ENCODE measurements at places on chromosomes 6 and 20. TPM values are rescaled to one million over a fixed set of nuclear protein-coding genes. Genes with fewer than 3 reads are reported as not detected.

The SCGN gene
- not detected for total RNA-seq

The RPS6KA2 gene
- total RNA-seq: 249 TPM

The OR12D3 gene
- total RNA-seq: not detected

The CAP2 gene
- 2.7 TPM for total RNA-seq

The TAAR8 gene
- total RNA-seq: not detected

The ARMH2 gene
- not detected for total RNA-seq

The PRICKLE4 gene
- 6.4 TPM for total RNA-seq

The EMILIN3 gene
- total RNA-seq: 0.15 TPM

The BPI gene
- not detected for total RNA-seq

The SOX12 gene
- total RNA-seq: 18.7 TPM

The PAQR8 gene
- 14.9 TPM for total RNA-seq

The WFDC5 gene
- total RNA-seq: not detected

The ZCCHC3 gene
- total RNA-seq: 19.5 TPM

The FAM184A gene
- 0.34 TPM for total RNA-seq

The OPN5 gene
- not detected for total RNA-seq

The GFRAL gene
- not detected for total RNA-seq

The SPATA25 gene
- total RNA-seq: 0.29 TPM

The TMEM74B gene
- total RNA-seq: 0.76 TPM

The HLA-DMA gene
- 0.99 TPM for total RNA-seq

The NINL gene
- 9.7 TPM for total RNA-seq

The GINS1 gene
- total RNA-seq: 3.1 TPM

The TRIM31 gene
- total RNA-seq: not detected

The PTCHD4 gene
- 8.0 TPM for total RNA-seq

The UNC5CL gene
- not detected for total RNA-seq

The SLC32A1 gene
- total RNA-seq: not detected

The ADTRP gene
- 2.9 TPM for total RNA-seq

The TRIM40 gene
- total RNA-seq: not detected

The ATP6V1G2 gene
- total RNA-seq: 0.18 TPM

The SSTR4 gene
- total RNA-seq: not detected

The VPS16 gene
- 36.6 TPM for total RNA-seq

The GRM1 gene
- 0.05 TPM for total RNA-seq

The HTR1B gene
- 3.4 TPM for total RNA-seq

The PSORS1C2 gene
- not detected for total RNA-seq

The APOM gene
- not detected for total RNA-seq

The TRIM15 gene
- total RNA-seq: not detected

The BTNL2 gene
- not detected for total RNA-seq
